Cerebellar nuclear complex (tissue), 1 donor: ENCODE measurements at places on chromosomes 7 and 10.

- no peak for DNase-seq
Measured at GRCh38 chr10:103231047-103231551, 14.6 kb upstream of the RPEL1 start.

DNA sequence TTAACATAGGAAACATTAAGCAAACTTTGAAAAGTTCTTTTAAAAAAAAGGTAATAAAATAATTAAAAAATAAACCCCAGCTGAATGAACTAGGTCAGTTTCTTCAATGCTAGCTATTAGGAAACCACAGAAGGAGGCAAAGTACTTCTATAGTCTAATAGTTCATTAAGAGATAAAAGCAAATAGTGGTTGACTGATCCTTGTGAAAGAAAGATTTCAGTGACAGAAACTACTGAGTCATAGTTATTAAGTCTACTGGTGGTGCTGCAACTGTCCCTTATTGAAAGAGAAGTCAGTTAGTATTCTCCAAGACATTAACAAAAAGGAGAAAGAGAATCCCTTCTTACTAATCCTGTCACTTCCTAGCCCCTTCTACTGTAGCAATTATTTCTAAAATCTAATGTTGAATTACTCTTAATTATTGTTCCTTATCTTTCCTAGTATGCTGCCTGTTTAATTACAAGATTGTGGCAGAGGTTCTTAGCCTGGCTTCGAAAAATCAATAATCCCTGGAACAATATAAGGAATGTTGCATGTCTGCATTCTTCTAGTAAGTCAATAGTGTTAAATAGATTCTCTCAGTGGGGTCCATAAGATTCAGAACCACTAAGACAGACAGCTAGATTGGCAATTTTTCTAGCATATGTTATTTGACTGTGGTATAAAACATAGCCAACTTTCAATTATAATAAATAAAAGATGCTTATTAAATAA is 18.2 kb downstream of the TCTN3 start:
- DNase-seq = no peak

- no peak for DNase-seq
Measured at GRCh38 chr7:39069896-39070881, 92.5 kb downstream of the POU6F2 start.

GRCh38 chr7:128755819-128756476 is 16.8 kb downstream of the CALU start:
- no peak for DNase-seq

DNA sequence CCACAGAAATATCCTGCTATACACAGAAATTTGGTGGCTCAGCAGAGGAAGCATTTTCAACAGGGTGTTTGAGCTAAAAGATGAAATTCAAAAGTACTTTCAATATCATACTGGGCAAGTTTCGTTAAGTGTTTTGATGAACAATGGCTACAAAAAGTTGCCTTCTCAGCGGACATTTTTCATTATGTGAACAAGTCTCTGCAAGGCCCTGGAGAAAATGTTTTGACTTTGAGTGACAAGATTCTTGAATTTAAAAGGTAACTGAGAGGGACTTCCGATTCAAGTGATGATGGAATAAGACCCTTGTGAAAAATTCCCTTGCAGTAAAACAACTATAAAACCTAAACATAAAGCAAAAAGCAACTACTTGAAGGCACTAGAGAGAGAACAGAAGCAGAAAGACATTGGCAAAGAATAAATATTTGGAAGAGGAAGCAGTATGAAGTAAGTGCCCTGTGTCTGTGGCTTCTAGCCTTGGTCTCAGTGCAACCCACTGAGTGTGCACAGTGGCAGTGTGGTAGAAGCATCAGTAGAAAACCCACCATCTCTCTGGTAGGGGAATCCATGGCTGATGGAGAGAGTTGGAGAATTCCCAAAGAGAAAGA is 62.5 kb upstream of the NAMPT start:
- no peak for DNase-seq

DNA sequence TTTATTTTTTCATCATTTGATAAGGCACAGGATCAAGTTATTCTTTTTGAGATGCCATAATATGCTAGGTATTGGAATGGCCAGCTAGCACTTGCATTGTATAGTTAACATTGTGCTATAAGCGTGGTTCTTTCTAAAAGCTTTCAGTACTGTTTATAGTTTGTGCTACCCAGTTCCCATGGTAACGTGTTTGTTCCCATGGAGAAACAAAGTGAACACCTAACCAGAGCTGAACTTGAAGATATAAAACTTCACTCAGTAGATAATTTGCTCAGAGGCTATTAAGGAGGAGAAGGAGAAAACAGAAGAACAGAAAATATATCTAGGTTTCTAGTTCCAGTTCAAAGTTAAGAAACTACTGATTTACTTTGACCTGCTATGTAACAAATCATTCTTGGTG is 23.6 kb upstream of the ITGB8 start:
- DNase-seq = no peak

GRCh38 chr10:66085906-66086305 is 839.9 kb upstream of the LRRTM3 start:
- no peak for DNase-seq

DNA sequence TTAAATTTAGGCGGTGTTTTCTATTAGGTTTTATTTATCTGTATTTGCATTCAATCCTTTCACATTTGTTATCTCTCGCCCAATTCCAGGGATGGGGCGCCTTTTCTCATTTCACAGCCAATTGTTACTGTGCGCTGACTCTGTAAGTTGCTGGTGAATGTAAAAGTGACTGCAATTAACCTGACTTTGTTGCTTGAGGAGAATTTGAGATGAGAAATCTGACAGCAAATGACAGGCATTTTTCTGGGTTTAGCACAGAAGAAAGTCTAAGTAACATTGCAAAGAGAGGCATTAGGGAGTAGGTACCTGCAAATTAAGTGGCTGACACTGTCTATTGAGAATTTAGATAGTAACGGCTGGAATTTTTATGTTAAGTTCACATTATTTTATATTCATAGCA is 16.6 kb downstream of the FOXP2 start:
- no peak for DNase-seq

- DNase-seq = no peak
Measured at GRCh38 chr7:50270531-50271018, 33.9 kb upstream of the IKZF1 start.

GRCh38 chr10:71214641-71215559 is 2.5 kb downstream of the UNC5B start:
- no peak for DNase-seq

DNA sequence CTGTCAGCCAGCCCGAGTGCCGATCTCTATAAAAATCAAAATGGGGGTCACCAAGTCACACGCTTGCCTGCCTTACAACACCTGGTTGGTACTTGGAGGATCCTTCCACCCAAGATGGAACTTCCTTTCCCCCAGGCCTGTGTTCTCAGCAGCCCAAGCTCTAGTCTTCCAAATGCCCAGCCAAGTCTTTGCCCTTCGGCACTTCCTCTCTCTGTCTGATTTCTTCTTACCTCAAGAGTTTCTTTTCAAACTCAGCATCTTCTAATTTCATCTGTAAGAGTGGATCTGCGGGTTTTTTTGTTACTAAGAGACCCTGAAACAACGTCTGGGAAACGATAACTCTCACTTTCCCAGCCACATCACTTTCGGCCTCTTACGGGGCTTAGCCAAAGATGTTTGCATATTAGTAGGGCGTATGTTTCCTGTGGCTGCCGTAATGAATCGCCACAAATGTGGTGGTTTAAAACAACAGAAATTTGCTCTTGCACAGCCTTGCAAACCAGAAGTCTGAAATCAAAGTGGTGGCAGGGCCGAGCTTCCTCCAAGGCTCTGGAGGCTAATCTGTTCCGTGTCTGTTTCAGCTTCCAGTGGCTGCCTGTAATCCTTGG is 219.9 kb downstream of the TCF7L2 start:
- no peak for DNase-seq

- no peak for DNase-seq
Measured at GRCh38 chr7:101874028-101874427, 56.6 kb downstream of the CUX1 start.

DNA sequence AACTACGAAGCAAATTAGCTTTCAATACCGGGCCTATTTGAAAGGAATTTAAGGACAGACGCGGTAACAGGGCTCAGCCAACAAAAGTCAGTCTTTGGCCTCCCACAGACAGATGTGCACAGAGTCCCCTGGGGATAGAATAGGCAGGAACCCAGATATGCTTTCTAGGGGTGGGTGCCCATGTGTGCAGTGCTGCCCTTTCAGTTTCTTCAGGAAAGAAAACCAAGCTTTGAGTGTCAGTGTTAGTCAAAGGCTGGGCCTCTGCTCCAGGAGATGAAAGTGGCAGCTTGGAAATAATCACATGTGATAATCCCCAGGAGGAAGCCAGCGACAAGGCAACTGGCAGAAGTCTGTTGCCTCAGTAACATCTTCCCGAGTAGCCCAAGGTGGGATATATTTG is 43.8 kb upstream of the CSTF2T start:
- no peak for DNase-seq

DNA sequence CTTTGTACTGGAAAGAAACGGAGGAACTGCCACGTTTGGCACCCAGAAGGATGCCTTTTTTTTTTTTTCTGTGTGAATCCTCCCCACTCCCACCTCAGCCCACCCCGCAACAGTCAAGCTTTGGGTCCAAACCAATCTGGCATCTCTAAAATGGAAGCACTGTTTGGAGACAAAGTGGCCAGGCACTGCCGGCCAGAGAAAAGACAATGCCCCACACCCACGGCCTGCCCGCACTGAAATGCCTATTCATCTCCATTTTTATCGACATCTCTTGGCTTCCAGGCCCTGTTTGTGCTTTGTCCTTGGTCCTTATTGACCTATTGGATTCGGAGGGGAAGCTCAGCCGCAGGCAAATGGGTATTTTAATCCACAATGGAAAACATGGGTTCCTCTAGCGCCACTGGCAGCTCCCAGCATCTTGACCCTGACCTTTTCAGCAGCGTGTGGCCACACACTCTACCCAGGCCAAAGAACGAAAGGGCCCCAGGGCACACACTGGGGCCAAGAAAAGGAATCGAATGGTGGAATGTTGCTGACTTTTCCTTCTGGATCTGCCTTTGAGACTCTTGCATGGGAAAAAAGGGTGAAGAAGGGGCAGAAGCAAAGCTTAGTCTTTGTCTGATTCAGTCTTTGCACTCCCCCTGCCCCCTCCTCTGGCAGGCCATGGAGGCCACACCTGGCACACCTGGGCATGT is 162.6 kb upstream of the CDCA7L start:
- no peak for DNase-seq

GRCh38 chr7:30595436-30596013 is 847 bp downstream of the GARS1 start:
- DNase-seq = peak; percentile 4
